ENCODE measurements at places on chromosomes 4 and X. TPM values are rescaled to one million over a fixed set of nuclear protein-coding genes. Genes with fewer than 3 reads are reported as not detected.

Gene FAAH2
- not detected for total RNA-seq

Gene RNF128
- 1.8 TPM for total RNA-seq

Gene EXOC1
- 17.3 TPM for total RNA-seq

Gene AKAP14
- not detected for total RNA-seq

Gene SMARCA5
- total RNA-seq: 23.2 TPM

Gene LDB2
- total RNA-seq: 4.6 TPM

Gene SSX1
- total RNA-seq: not detected

Gene BEX5
- total RNA-seq: 2.1 TPM

Gene SMIM10
- 2.7 TPM for total RNA-seq

Gene CLDN34
- not detected for total RNA-seq

Gene KLB
- total RNA-seq: not detected

Gene DCAF8L1
- 0.24 TPM for total RNA-seq

Gene CT47B1
- not detected for total RNA-seq

GRCh38 chrX:14883826-14884225 lies 10.6 kb downstream of the MOSPD2 start:
- no peak for DNase-seq

DNA sequence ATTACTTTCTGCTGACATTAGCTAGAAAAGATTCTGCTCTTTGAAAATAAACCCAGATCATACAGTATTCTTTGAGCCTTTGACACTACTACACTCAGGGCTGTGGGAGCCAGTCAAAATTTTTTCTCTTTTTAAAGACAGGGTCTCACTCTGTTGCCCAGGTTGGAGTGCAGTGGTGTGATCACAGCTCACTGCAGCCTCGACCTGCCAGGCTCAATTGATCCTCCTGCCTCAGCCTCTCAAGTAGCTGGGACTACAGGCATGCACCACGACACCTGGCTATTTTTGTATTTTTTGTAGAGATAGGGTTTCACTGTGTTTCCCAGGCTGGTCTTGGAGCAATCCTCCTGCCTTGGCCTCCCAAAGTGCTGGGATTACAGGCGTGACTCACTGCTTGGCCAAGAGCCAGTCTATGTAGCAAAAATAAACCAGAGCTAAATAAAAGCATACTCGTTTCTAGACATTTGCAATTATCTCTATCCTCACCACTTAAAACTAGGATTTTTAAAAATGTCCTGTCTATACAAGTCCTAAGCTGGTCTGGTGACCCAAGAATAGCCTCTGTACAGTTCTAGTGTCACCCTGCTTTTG lies 43.2 kb downstream of the AKAP4 start:
- DNase-seq: peak; percentile 44

- peak; percentile 7 for DNase-seq
These were observed 794.8 kb upstream of the EPHA5 start for GRCh38 chr4:66465111-66465510.

- DNase-seq: peak; percentile 7
These were observed 10.5 kb downstream of the ARL13A start for GRCh38 chrX:100979881-100980607.

GRCh38 chr4:95534032-95534431 lies 14.7 kb downstream of the UNC5C start:
- no peak for DNase-seq

GRCh38 chr4:3707423-3708102 lies 58.6 kb upstream of the ADRA2C start:
- no peak for DNase-seq

DNA sequence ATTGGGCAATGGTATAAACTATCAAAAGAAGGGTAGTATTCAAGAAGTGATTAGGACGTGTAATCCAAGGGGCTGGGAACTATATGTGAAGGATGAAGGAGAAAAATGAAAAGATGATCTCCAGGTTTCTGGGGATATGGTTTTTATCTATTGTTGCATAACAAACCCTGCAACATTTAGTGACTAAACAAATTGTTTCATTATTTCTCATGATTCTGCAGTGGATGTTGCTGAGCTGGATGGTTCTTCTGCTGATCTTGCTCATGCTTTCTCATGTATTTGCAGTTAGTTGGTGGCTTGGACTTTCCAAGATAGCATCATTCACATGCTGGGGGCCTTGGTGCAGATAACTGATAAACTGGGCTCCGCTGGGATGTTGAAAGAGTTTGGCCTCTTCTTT lies 29.1 kb downstream of the PHOX2B start:
- DNase-seq: no peak

GRCh38 chr4:87038837-87039615 lies 104.2 kb downstream of the AFF1 start:
- peak; percentile 85 for DNase-seq

DNA sequence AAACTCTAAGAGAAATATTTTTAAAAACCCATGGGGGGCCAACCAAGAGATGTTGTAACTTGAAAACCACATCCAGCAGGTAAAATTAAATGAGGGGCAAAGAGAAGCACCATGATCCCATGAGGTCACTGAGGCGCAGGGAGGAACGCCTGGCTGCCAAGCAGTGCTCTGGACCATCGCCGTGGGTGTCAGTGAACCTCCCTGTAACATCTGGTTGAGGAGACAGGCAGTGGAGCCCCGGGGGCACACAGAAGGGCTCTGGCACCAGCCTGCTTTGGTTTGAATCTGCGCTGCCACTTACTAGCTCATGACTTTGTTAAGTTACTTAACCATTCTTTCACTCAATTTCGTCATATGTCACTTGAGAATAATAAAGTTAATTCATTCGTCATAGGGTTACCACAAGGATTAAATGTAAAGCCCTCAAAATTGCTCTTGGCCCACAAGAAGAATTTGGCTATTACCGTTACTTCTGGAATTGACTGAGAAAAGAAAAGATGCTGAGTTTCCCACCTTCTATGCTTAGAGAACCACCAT lies 41.6 kb upstream of the SLC25A4 start:
- DNase-seq: no peak

- no peak for DNase-seq
These were observed 102.1 kb upstream of the STS start for GRCh38 chrX:7045238-7045955.

DNA sequence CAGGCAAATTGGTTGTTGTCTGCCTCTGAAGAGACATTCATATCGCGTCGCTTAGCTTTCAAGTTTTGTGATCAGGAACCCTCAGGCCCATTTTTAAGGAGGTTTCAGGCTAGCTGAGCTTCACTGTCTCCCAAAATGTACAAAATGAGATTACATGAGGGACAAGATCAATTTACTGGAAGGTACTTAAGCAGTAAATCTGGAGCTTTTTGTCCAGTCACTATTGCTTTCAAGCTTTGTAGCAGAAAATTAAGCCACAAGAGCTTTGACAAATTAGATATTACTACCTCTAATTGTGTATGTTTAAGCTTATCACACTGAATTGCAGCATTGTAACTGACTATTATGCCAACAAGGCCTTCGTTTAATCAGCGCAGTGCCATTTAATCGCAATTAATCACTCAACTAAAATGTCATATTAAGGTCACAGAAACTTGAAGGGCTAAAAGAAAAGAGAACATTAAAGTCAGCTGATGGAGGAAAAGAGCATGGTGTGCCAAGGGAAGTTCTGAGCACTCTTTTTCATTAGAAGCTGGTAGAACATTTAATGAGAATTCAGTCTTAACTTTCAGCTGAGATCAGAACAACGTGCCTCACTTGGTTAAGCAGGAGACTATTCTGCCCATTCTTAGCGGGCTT lies 353.0 kb downstream of the FBXO8 start:
- no peak for DNase-seq

- no peak for DNase-seq
These were observed 38.7 kb downstream of the DCHS2 start for GRCh38 chr4:154452798-154453346.

- DNase-seq: no peak
These were observed 427.9 kb upstream of the SLIT2 start for GRCh38 chr4:19823781-19824180.
